Activated gamma-delta T cell treated with Interleukin-2 at 50 U/mL for 16 hours (primary cell): ENCODE measurements at places on chromosomes 1 and 21.

GRCh38 chr1:176051902-176052518, 155.1 kb downstream of the COP1 start:
- DNase-seq, result no peak

DNA sequence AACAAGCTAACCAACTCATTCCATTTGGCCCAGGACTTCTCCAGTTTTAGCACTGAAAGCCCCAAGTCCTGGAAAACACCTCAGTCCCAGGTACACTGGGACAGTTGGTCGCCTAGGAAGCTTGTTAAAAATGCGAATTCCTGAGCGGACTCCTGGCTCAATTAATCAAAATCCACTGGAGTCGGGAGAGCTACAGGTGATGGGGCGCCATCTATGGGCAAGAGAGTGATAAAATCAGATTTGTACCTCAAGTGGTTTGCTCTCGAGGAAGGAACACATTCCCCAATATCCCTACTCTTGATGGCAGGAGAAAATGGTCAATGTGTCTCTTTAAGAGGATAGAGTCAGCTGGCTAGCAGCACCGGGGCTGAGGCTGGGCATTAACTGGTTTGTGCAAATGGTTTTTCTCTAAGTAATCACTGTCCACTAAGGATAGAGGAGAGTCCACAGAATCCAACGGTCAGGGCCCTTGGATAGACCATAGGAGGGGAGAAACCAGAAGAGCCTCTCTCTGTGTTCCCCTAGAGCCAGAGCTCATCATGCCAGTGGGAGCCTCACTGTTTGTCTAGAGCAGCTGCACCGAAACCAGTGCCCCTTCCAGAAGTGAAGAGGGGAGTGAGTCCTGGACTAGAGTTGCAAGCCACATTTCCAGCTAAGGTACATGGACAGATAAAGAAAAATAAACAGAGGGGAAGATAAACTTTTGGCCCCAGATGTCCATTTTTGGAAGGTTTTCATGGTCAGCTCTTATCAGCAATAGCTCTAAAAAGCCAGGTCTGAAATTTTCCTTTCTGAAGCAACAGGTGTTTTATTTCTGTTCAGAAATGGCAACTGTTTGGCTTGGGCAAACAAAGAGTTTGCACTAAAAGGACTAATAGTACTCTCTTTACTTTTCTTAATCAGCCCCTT, 148.5 kb downstream of the TENT5C start:
- peak; percentile 39 for DNase-seq

DNA sequence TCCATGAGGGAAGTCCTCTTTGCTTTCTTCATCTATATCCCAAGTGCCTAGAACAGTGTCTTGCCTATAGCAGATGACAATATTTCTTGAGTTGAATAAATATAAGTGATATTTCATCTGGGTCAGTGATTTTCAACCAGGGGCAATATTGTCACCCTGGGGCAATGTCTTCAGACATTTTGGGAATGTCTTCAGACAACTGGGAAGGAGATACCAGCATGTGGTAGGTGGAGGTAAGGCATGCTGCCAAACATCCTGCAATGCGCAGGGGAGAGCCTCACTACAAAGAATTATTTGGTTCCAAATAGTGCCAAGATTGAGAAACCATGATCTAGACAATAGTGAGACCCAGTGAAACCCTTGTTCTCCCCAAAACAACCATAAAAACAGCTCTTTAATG, 54.7 kb downstream of the C1orf94 start:
- DNase-seq, result no peak

DNA sequence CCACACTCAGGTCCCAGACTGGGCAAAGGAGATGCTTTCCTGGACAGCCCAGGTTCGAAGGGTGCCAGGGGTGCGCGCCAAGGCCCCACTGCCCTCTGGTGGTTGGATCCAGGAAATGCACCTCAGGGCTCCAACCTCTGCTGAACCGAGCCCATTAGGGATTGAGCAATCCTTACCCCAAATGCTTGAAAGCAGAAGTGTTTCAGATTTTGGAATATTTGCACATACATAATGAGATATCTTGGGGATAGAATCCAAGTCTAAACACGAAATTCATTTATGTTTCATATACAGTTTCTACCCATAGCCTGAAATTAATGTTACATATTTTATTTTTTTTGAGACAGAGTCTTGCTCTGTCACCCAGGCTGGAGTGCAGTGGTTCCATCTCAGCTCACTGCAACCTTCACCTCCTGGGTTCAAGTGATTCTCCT, 57.4 kb downstream of the SLC9A1 start:
- peak; percentile 66 for DNase-seq

DNA sequence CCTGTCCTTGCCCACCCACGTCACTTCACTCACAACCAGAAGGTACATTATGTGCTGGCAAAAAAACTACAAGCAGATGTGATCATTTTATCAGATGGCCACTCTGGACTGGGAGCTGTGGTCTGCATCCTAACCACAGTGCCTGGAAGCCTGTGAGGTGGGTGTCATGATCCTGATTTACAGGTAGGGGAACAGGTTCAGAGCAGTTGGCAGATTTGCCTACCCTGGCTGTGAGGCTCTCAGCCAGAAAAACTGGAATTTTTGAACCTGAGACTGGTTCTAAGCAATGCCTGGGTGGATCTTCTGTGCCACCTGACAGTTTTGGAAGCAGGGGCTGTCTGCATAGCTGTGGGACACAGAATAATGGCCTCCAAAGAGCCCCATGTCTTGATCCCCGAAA, 150.8 kb downstream of the SYF2 start:
- DNase-seq, result no peak

- no peak for DNase-seq
Observed at GRCh38 chr1:2507744-2508155, 18.6 kb downstream of the PANK4 start.

DNA sequence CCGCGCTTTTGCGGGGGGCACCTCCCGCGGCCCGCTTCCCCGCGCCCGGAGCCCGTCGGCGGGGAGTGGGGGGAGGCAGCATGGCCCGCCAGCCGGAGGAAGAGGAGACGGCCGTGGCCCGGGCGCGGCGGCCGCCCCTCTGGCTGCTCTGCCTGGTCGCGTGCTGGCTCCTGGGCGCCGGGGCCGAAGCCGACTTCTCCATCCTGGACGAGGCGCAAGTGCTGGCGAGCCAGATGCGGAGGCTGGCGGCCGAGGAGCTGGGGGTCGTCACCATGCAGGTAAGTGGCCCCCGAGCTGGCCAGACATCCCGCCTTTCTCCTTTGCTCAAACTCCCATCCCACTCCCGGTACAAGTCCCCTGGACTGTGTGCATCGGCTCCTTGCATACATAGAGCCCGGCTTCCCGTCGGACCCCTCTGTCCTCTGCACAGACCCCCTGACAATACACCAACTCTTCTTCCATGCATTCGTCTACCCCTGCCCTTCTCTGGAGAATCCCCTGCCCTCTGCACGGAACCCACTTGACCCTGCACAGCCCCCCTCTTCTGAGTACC, 812 bp downstream of the CACHD1 start:
- no peak for DNase-seq

GRCh38 chr1:227798078-227798802, 17.2 kb upstream of the PRSS38 start:
- no peak for DNase-seq

DNA sequence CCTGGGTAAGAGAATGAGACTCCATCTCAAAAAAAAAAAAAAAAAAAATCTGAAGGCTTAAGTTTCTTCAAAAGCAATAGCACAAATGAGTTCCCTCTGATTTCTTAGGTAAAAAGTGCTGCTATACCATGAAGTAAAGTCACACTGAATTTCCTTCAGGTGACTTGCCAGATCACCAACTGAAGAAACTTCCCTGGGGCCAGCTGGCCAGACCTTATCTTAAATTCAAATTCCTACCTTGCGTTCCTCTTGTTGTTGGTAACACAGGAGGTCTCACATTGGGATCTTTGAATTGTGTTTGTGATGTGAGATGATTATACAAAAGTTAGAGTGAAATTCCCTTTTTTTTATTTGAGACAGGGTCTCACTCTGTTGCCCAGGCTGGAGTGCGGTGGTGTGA, 11.8 kb downstream of the INAVA start:
- no peak for DNase-seq

DNA sequence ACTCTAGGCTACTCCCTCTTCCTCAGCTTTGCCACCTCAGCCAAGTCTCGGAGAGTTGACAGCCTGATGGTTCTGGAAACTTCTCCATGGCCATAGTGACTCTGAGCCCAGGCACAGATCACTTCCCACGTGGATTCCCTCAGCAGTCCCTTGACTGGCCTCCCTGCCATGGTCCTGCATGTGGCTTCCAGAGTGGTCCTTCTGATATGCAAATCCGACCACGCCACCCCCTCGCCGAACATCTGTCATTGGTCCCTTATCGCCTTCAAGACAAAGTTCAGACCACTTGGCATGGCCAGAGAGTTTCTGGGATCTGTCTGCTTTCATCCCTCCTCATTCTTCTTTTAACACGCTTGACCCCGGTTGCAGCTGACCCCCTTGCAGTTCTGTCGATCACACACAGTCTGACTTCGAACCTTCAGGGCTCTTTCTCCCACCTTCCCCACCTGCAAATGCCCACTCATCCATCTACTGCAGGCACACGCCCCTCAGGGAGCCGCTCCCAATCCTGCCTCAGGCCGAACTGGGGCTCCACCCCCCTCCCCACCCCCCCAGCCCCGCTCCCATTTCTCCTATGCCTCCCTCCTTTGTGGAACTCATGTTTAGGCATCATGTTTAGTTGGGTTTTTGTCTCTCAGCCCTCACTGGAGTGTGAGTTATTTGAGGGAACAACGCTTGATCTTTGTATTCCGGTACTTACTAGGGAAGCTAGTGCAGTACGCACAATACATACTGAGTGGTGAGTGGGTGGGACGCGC, 29.0 kb downstream of the KIAA1614 start:
- DNase-seq, result no peak

- peak; percentile 63 for DNase-seq
Observed at GRCh38 chr1:149888247-149888998, 10.9 kb upstream of the BOLA1 start.

DNA sequence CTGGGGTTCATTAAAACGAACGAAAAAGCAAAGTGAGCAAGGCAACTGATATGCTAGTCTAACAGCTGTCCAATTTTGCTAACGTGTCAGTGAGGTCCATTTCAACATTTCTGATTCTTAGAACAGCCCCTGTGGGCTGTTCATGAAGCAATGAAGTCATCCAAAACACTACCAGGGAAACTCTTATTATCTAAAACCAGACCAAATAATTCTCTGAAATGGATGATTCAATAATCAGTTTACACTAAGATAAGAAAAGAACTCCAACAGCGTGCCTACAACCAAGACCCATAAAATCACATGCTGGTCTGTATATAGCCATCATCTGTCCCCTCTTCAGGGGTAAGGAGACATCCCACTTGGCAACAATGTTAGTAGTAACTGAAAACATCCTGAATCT, 122.7 kb downstream of the TGFBR3 start:
- DNase-seq, result no peak

DNA sequence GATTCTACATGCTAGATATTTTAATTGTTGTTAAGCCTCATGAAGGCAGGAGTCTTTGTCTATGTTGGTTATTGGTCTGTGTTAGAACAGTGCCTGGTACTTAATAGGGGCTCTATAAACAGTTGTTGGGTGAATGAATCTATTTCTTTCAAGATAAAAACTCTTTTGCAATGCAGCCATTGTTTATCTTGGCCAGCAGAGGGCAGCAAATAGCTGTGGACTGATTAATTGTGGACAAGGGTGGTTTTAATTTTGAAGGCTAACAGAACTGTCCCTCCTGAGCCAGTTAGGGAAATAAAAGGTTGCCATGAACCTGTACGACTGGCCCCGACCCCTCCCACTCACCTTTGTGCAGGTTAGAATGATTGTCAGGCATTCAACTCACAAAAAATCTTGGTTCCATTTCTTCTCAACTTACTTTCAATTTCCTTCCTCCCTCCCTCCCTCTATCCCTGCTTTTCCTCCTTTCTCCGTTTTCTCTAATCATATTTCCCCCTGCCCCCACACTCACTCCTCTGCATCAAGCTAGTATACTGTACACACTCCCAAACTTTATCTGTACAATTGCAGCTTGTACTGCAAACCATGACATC, 66.3 kb upstream of the DIRAS3 start:
- peak; percentile 30 for DNase-seq

DNA sequence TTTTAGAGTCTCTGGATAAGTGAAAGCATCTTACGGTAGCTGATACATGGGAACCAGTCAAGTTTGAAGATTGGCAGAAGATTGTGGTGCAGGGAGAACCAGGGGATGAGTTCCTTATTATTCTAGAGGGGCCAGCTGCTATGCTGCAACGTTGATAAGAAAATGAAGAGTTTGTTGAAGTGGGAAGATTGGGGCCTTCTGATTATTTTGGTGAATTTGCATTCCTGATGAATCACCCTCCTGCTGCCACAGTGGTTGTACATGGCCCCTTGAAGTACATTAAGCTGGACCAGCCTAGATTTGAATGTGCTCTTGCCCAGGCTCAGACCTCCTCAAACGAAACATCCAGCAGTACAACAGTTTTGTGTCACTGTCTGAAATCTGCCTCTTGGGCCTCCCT, 45.9 kb downstream of the BTBD8 start:
- no peak for DNase-seq
